ENCODE measurements at places on chromosomes 2 and 18. TPM values are rescaled to one million over a fixed set of nuclear protein-coding genes. Genes with fewer than 3 reads are reported as not detected.
A peak's percentile ranks its signal among the peaks of the same experiment; 100 is the strongest.

Gene DIS3L2
- total RNA-seq: 17.2 TPM

Gene TUBB8B
- not detected for total RNA-seq

Gene MERTK
- 0.23 TPM for total RNA-seq

Gene RAB10
- 162 TPM for total RNA-seq

Gene MC5R
- total RNA-seq: 0.69 TPM

Gene DQX1
- not detected for total RNA-seq

Gene GRHL1
- total RNA-seq: not detected

Gene CDH2
- 34.1 TPM for total RNA-seq

Gene NFE2L2
- 71.7 TPM for total RNA-seq

Gene MALL
- not detected for total RNA-seq

Gene TMEFF2
- total RNA-seq: 2.2 TPM

- DNase-seq: no peak
These were observed 1073.3 kb upstream of the CDH2 start for GRCh38 chr18:29250259-29250658.

- no peak for DNase-seq
These were observed 15.1 kb downstream of the TRIB2 start for GRCh38 chr2:12731701-12732280.

- no peak for DNase-seq
These were observed 55.5 kb upstream of the PIK3C3 start for GRCh38 chr18:41899535-41899934.

- no peak for DNase-seq
These were observed 23.9 kb downstream of the PECR start for GRCh38 chr2:216057688-216058193.

GRCh38 chr2:230868947-230869913 lies 4.5 kb downstream of the ITM2C start:
- DNase-seq: no peak

DNA sequence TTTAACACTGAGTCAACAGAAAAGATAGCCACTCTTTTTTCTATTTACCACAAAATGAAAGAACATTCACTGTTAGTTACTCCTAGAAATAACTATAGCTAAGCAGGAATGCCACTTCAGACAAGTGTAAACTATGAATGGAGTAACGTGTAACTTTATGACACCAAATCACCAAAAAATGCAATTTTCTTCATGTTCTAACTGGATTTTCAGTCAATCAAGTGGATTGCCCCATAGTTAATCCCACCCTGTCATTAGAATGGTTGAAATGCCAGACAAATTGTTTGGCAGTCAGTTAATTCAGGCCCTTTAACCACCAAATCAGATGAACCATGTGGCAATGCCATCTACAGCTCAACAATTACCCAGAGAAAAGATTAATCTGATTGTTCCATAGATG lies 9.9 kb downstream of the EPHA4 start:
- no peak for DNase-seq

DNA sequence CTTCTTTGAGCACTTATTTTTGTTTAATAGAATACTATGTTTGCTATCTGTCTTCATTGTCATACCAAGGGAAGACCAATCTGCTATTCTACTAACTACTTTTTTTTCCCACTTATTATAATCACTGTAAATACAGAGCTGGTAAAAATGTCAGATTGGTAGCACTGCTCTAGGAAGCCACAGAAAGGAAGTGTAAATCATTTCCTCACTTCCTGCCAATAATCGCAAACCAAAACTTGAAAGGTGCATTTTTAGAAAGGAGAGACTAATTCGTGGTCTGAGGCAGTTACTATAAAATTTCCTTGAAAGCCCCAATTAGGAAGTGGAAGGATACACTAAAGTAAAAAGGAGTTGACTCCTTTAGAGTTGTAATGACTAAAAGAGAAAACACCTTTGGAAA lies 13.9 kb upstream of the THSD7B start:
- no peak for DNase-seq

DNA sequence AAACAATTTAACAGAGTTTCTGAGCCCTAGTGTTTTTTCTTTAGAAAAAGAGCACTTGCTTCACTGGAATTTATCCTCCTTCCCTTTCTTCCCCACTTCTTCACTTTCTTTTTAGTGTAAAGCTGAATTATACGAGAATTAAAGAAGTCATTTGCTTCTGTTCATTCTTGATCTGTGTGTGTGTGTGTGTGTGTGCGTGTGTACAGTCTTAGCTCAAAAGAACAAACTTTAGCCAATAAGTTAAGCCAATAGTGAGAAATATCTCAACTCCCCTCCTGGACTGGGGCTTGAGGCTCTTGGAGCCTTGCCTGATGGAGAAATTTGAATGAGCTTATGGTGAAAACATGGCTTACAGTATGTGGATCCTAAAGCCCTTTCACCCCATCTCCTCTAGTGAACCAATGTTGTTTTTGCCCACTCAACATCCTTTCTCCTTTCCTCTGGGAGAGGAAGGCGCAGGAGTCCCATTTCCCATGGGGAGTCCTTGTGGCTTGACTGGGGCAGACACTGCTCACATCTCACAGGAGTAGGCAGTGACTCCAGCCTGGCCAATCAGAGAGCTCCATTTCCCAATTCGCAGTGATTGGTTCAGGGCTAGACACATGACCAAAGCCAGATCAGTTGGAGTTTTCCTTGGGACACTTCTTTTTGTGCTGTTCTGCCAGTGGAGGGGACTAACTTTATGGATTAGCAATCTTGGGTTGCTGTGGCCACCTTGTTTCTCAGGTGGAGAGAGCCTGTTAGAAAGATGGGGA lies 16.3 kb upstream of the MYO3B start:
- no peak for DNase-seq

- no peak for DNase-seq
These were observed 145.0 kb downstream of the ZBTB7C start for GRCh38 chr18:48263914-48264902.

DNA sequence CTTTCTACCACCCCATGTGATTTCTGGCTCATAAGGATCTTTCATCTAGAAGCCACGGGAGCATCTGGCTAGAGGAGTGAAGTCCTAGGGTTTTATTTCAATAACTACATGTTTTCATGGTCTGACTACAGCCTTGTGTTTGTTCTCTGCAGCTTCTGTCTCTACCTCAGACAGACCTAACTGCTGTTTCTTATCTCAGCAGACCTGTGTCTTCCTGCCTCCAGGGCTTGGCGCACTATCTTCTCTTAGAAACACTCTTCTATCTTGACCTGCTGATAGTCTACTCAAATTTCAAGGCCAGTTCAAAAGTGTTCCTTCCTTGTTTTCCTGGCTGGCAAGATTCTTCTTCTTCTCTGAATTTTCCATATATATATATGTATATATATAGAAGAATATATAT lies 11.0 kb upstream of the TRIB2 start:
- no peak for DNase-seq

DNA sequence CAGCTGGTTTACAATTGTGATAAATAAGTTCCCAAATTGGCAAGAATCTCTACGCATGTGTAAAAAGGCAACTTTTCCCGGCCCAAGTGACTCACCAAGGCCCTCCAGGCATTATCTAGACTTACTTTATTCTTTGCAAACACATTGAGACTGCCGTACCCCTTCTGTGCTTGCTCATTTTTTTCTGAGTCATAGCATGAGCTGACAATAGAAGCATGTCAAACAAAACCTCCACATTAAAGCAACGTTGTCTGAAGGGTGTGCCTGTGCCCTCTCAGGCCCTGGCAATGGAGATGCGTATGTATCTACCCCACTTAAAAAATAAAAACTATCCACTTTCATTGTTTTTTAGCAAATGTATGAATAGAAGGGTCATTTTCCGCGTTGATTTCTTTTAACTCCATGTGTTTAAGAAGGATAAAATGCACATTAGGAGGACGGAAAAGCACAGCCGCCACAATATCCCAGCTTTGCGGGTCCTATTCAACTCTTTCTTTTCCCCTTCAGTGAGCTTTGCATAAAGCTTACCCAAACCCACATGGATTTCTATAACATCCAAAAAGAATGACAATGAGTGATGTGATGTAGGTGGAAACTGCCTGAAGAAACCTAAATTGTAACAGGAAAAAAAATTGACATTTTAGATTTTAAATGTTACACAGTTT lies 298.2 kb downstream of the CDCA7 start:
- peak; percentile 90 for DNase-seq

GRCh38 chr18:74724186-74724585 lies 126.5 kb downstream of the ZNF407 start:
- no peak for DNase-seq

DNA sequence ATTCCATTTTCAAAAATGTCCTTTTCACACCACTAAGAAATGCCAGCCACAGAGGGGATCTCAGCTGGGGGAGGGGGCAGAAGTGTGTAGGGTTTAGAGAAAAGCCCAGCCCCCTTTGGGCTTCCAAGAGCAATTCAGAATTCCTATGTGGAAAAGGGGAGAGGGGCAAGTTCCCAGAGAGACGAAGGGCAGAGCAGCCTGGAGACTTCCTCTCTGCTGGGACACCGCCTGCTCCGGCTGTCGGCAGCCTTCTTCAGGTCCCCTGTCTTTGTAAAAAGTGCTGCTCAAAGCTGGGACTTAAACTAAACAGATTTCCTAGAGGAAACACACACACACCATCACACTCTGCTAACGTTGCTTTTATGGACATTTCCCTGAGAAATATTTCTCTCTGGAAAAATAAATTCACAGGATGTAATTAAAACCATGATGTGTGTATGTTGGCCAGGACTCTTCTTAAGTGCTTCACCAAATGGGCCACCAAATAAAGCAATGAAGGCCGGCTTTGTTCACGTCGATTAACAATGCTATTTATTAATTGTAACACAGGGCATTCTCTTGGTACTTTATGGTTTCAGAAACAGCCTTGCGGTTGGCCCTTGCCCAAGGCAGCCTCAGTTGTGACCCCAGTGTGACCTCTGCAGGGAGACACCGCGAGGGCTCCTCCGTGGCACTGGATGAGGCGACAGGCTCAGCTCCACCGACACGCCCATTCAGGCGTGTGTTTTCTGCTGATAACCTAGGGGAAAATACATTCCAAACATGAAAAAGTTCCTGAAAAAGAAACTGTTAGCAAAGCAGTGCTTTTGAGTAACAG lies 5.6 kb upstream of the ASB1 start:
- DNase-seq: no peak

DNA sequence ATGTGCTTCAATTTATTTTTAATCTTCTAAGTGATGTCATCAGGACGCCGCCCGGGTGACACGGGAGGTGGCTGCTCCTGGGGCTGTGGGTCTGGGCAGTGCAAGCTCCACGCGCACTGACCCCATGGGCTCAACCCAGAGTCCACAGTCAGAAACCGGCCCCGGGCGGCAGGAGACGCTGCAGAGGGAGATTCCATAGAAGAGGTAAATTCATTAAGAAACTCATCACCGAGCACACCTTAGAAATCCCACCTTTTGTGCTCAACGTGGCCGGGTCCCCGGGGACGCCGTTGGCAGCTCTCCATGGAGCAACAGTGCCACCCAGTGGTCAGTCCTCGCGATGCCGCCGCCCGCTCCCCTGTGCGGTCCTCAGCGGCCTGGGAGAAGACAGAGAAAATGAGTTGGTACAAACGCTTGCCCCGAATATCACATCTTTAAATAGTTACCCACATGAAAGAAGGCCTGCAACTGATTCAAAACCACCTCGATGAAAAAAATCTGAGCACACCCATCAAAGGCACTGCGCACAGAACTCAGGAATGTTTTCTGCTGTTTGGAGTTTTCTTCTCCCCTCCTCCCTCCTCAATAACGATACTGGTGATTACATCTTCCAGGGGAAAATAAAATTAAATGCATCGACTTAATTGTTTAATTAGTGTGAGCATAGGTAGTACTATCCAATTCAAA lies 92.6 kb downstream of the CMPK2 start:
- DNase-seq: peak; percentile 41

- DNase-seq: no peak
These were observed 14.2 kb upstream of the WIPF1 start for GRCh38 chr2:174611854-174612253.

DNA sequence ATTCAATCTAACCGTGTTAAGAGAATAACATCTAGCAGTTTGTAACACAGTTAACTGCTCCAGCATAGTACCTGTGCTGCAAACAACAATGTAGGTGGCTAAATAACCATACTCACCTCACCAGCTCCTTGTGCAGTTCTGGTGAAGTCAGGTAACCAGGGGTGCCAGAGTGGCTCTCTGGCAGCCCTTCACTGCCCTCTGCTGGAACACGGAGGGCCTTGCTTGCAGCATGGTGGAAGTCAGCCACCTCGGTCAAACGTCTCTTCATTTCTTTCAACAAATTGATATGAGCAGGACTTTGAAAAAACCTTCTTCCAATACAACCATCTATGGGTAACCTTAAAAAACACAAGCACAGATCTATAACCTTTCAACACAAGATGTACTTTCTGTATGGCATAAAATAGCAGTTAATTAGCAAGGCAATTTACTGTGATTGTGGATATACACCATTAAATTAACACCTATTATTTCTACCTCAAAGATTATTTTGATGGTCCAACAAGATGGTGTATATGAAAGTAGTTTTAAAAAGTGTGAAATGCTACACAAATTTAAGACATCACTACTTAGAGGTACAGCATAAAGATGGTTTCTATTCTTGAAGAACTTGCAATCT lies 56.6 kb downstream of the EPG5 start:
- DNase-seq: peak; percentile 40

DNA sequence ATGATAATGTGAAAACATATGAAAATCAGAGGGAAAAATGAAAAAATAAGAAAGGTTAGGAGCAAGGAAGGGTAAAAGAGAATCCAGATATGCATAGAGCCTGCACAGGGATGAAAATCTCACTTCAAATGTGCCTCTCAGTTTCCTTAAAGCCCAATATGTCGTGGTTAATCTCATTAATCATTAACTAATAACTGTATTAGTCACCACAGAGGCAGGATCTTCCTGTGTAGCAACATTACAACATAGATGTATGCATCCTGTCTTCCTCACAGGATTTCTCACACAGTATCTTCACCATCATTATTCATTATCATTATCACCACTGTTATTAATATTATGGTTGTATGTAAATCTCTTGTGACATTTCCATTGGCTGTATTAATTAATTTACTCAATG lies 361.2 kb upstream of the SOX11 start:
- DNase-seq: no peak

DNA sequence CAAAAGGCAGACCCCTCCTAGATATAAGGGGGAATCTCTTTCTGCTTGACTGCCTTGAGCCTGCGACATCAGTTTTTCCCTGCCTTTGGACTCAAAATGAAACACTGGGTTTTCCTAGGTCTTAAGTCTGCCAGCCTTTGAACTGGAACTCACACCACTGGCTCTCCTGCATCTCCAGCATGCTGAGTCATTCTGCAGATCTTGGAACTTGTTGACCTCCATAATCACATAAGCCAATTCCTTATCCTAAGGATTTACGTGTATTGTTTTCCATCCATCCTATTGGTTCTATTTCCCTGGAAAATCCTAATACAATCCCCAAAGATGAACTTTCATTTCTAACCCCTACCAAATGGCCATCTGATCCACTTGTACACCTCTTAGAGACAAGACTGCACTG lies 88.0 kb downstream of the AFF3 start:
- peak; percentile 21 for DNase-seq

DNA sequence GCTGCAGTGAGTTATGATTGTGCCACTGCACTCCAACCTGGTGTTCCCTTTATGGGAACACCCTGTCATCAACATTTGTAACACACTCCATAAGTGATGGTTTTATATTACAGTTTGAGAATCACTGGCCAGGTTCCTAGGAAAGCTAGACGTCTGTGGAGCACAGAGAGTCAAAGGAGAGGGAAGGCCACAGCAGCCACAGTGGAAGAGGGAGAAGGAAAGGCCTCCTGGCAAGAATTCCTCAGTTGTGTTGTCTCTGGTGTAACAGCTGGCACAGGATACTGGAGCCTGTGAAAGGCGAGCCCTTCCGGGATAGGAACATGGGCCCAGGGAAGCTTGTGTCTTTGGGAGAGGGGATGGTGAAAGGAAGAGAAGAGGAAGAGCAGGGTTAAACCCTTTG lies 360.5 kb upstream of the PIK3C3 start:
- no peak for DNase-seq

GRCh38 chr2:150417278-150417677 lies 70.2 kb downstream of the RND3 start:
- no peak for DNase-seq

Data from MG63 (cell line).